Right atrium auricular region (tissue), 2 donors: ENCODE measurements at places on chromosomes 4 and X. TPM values are rescaled to one million over a fixed set of nuclear protein-coding genes. Genes with fewer than 3 reads are reported as not detected.

Gene MAGEC2
- total RNA-seq: not detected

Gene TCEAL2
- 20.8 TPM for total RNA-seq

- DNase-seq: no peak
Observed at GRCh38 chr4:94533405-94534223, 81.9 kb downstream of the PDLIM5 start.

GRCh38 chrX:20147561-20147960 lies 5.9 kb upstream of the EIF1AX start:
- DNase-seq: no peak

- no peak for DNase-seq
Observed at GRCh38 chr4:127501103-127501502, 131.7 kb upstream of the INTU start.

GRCh38 chr4:41652971-41653370 lies 95.6 kb downstream of the PHOX2B start:
- DNase-seq: no peak

GRCh38 chr4:119627267-119628255 lies 1.0 kb downstream of the PDE5A start:
- DNase-seq: no peak

- DNase-seq: no peak
Observed at GRCh38 chr4:114603497-114603896, 4.9 kb downstream of the UGT8 start.

DNA sequence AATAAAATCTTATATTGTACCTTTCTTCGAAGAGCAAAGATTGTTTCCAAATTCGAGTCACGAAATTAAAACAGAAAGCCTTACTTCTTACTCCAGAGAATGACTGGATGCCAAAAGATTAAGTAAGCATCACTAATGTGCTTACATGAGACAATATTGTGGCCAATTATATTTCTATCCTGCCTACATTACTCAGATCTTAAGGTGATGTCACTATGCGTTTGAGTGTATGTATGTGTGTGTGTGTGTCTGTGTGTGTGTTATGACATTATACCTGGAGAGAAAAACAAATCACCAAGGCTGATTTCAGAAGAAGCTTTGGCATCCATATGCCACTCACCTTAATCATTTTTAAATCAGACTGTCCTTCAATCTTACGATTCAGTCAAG lies 556.3 kb downstream of the PPARGC1A start:
- DNase-seq: no peak

DNA sequence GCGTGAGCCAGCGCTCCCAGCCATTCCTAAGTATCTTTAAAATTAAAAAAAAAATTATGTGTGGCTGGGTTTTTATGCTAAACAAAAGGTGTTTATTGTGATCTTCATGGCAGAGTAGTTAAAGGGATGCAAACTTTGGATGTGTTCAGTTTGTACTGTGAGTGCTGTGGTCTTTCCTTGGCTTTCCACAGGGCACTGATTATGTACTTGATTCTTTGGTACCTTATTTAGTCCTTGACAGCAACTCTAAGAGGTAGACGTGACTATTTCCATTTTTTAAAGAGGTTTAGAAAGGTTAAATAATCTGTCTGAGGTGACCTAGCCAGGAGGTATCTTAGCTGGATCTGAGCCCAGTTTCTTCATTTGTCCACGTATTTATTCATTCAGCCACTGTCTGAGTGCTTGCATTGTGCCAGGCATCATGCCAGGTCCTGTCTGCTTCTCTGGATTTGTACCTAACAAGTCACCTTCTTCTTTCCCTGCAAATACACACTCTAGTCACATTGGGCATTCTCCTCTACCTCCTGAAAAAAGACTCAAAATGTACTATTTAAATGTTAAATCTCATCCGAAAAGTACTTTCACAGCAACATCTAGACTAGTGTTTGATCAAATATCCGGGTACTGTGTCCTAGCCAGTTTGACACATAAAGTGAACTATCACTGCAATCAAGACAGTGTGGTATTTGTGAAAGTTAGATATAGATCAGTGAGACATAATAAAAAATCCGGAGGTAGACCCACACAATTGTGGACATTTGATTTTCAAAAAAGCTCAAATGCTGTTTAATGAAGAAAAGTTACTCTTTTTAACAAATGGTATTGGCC lies 31.5 kb downstream of the WWC2 start:
- no peak for DNase-seq

DNA sequence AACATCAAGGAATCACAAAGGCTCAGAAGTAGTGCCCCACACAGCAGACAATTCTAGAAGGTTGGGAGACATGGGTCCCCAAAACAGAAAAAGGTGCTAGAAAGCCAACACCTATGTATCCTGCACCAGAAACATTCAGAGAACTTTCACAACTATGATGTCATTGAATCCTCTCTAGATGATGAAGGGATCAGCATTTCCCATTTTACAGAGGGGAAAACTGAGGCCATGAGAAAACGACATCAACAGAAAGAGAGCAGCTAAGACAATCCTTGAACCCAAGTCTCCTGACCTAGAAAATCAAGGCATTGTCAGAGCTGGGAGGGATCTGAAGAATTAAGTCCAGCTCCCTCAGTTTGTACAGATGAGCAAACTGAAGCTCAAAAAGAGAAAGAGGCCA lies 3.3 kb downstream of the KCND1 start:
- no peak for DNase-seq

GRCh38 chrX:57929373-57929772 lies 19.1 kb upstream of the ZXDA start:
- DNase-seq: no peak

- no peak for DNase-seq
Observed at GRCh38 chr4:149555799-149556198, 259.8 kb downstream of the IQCM start.

DNA sequence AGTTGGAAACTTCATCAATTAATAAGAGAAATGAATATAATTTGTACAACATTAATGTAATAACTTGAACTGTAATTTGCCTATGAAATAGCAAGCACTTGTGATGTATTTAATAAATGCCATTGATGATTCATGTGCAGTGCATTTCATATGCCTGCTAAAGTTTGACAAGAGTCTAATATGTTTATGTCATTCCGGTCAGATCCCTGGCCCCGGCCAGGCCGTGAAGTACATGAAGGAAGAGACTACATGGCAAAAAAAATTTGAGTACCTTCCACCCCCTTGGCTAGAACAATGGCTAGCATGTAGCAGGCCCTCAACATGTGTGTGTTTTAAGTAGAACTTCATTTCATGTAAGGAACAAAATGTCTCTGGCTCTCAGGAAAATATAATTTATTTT lies 161.3 kb downstream of the ATP10D start:
- no peak for DNase-seq

GRCh38 chrX:69278031-69278687 lies 112.9 kb upstream of the PJA1 start:
- no peak for DNase-seq

- DNase-seq: no peak
Observed at GRCh38 chrX:13341491-13342101, 21.7 kb upstream of the ATXN3L start.

DNA sequence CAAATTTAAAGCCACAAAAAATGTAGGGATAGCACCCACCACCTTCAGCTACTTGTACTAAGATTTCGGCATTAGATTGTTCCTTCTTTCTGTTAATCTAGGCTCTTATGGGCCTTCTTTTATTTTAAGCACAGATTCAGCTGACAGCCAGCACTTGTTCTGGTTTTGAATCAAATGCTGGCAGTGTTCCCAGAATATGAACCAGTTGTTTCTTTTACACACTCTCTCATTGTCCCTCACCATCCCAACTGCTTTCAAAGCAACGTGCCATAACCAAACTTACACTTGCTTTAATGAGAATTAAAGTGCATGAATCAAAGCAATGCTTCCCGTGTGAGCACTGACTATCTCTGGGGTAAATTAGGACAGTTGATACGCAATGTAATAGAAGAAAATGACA lies 744.5 kb upstream of the FAM241A start:
- DNase-seq: no peak

DNA sequence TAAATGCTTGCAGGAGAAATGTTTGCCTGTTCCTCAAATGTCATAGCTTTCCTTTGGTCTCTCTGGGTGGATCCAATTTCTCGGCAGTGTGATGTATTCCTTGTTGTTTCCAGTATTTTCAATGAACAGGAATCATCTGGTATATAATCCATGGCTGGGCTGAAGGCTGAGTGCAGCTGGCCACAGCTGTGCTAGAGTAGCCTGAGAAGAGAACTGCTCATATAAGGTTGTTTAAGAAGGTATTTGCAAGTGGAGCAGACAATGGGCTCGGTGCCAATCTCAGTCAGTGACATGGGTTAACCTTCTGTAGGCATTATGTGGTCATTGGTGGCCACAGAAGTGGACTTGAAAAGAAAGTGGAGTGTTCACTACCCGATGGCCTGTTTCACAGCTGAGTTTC lies 390.3 kb downstream of the SPRY1 start:
- no peak for DNase-seq
